NCI-H1417 treated with DMSO at 0.1 percent for 48 hours (cell line): ENCODE measurements at places on chromosomes 6 and 20.

DNA sequence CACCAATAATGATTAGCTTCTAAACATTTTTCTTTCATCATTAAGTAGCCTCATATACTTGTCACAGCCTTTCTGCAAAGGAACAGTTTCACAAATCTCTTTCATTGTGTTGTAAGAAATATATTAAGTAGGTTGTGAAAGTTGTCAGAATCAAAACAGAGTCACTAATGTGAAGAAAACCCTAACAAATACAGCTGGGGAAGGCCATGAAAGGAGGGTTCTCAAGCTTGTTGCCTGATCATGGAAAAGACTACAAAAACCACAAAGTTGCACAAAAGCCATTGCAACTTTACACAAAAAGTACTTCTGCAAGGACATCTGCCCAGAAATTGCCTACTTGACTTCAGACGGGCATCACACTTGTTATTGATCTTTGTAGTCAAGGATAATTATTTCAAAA, 216.1 kb downstream of the ALDH8A1 start:
- no peak for DNase-seq

DNA sequence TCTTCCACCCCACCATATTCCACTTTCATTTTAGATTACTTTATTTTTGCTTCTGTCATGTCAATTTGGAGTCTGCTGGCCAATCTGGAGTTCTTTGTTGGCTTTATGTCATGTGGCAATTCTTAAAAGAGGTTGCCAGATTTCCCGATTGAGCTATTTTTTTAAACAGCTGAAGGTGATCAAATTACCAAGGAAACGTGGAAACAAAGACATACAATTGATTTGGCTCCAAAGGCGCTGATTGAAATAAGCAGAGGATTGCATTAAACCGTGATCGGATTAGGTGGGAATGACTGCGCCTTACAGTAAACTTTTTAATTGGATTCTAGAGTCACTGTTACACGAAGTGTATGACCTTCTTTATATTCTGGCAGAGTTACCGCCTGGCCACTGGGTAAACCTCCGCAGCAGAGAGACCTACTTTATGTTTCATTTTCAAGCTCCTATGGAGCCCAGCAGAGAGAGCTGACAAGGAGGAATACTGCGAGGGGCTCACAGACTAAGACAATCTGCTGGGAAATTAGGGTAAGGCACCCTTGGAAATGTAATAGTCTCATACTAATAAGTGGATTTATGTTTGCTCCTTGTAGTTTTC, 37.9 kb downstream of the SIM1 start:
- no peak for DNase-seq

DNA sequence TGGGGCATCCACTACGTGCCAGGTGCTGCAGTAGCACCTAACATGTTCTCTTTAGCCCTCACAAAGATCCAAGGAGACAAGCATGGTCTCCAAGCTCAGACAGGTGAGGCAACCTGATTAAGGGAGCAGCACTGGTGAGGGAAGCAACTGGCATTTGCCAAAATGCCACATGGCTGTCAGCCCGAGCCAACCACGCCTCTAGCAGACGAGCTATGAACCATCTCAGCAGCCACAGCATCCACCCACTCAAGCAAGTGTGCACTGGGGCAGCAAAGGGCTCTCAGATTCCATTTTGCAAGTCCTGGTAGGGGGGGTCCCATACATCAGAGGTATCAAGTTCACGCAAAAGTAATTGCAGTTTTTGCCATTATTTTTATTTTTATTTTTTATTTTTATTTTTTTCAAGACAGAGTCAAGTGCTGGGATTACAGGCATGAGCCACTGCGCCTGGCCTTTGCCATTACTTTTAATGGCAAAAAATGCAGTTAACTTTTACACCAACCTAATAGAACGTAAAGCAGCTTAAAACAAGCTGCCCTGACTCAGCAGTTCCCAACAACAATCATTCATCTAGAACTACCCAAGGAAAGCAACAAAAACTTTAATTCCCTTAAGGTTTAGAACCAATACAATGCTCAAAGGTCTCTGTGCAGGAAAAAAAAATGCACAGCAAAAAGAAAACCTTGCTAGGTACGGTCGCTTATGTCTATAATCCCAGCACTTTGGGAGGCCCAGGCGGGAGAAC, 36.3 kb upstream of the SPDEF start:
- DNase-seq, result no peak

- no peak for DNase-seq
These were observed 36.1 kb downstream of the F13A1 start for GRCh38 chr6:6284221-6284966.

- no peak for DNase-seq
These were observed 31.3 kb downstream of the OR2A4 start for GRCh38 chr6:131669891-131670290.

GRCh38 chr6:74551896-74552295, 654.0 kb downstream of the COL12A1 start:
- DNase-seq, result no peak

DNA sequence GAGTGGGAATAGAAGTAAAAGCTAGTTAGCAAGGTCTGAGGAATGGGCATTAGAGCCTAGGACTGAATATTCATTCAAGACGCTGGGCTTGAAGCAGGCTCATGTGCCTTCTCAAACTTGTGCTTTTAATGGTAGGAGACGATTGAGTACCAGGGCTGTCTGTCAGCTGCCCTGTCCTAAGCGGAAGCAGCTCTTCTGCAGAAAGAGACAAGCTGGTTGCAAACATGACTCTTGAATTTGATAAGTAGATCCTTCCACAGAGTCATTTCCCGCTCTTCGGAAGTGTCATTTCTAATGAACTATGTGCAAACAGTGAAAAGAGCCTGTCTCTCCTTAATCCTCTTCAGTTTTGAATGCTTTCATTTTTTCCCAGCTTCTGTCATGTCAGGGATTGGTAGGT, 176.4 kb downstream of the TFAP2B start:
- no peak for DNase-seq

GRCh38 chr20:32240205-32240604, 32.5 kb downstream of the POFUT1 start:
- no peak for DNase-seq

DNA sequence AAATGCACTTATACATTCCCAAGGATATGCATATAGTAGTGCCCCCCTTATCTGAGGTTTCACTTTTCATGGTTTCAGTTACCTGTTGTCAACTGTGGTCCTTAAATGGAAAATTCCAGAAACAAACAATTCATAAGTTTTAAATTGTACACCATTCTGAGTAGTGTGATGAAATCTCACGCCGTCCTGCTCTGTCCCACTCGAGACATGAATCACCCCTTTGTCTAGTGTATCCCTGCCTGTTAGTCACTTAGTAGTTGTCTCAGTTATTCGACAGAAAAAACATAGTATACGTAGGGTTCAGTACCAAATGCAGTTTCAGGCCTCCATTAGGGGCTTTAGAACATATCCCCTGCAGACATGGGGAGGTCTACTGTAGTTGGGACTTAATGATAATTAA, 57.0 kb downstream of the MAP1LC3A start:
- no peak for DNase-seq

DNA sequence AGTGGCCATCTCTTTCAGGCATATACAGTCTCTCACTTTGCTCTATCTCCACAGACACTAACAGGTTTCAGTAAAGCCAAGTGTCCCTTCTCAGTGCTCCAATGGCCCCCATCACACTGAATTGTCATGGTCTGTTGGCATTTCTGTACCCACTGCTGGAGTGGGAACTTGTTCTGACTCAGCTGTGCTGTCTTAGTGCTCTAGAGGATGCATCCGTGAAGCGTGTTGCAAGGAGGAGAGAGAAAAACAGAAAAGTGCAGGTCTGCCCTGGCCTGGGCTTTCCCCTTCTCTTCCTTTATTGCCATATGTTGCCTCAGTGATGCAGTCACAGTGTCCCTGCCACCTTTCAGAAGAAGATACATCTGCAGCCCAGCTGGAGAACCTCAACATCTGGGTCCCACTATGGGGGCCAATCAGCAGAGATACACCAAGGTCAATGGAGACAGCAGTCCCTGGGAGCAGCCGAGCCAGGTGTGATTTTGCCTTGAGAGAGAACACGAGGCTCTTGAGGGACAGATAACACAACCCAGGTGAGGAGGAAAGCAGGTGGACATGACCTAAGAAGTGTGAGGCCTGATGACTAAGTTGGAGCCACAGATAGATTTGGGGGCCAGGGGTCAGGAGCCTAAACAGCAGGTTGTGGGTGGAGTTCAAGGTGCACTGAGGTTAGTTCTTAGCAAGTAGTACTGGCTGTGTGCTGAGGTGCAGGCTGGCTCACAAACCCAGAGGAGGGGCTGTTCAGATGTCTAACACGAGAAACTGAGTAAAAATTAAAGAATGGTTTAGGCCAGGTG, 5.6 kb upstream of the PLCG1 start:
- no peak for DNase-seq

DNA sequence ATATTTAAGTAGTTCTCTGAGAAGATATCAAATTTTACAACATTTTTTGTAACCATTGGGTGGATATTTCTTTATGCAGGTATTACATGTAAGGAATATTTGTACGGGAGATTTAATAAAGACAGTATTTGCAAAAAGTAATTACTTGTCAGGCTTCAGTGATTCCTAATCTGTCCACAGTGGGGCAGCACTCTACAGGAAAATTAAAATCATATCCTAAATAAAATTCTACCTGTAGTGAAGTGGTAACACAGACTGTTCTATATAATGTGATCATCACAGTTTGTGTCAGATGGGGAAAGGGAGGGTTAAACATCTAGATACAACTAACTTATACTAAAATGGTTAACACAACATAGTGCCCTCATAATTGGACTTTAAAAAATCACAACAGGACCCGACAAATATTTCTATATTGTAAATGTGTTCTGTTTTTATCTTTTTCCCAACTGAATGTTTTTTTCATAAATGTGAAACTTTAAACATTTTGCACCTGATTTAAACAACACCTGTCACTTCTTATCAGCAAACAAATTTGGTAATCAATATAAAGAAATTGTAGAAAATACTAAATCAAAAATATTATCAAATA, 145.6 kb upstream of the MANEA start:
- DNase-seq, result no peak

- no peak for DNase-seq
These were observed 28.4 kb downstream of the PRDM1 start for GRCh38 chr6:106114492-106114891.

- DNase-seq, result no peak
These were observed 31.9 kb downstream of the NRSN1 start for GRCh38 chr6:24157886-24158285.

GRCh38 chr6:142088858-142089216, 43.9 kb upstream of the GJE1 start:
- no peak for DNase-seq

GRCh38 chr20:13337090-13337784, 116.2 kb downstream of the ISM1 start:
- DNase-seq, result no peak

DNA sequence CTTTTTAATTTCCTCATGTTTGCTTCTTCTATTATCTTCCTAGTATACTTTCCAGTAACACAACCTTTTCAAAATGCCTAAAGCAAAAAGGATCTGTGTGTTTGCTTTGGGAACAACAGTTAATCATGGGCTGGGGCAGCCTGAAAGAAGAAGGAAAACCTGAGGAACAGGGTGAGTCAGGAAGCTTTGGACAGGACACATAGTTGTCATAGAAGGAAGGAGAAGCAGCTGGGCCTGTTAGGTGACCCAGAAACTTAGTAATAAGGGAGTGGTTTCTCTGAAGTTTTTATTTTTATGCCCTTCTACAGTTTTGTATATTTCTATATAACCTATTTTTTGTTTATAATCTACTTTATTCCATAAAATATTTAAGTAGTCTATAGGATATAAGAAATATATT, 61.4 kb downstream of the CD24 start:
- DNase-seq, result no peak

DNA sequence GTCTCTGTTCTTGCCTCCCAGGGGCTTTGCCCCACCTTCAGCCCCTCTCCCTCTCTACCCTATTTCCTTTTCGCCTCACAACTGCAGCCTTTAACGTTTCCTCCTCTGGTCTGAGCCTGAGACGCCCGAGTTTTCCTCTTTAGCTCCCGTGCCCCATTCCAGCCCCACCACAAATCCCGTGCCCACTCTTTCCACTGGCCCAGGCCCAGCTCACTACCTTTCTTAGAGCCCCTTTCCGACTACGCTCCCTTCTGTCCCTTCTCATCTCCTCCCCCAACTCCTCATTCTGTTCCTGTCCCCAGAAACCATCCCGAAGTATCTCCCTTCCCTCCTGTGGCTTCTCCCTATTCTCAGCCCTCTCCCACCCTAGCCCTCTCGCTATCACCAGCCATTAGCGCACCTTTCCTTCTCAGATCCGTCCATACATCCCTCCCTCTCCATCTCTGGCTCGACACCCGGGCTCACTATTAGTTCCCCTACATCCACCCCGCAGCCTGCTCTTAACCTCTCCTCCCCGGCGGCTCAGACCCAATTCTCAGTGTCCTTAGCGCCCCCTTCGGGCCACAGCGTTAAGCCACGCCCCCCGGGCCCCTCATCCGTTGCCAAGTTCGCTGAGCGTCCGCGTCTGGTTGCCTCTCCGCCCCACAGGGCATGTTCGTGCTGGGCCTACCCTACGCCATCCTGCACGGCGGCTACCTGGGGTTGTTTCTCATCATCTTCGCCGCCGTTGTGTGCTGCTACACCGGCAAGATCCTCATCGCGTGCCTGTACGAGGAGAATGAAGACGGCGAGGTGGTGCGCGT, 2.7 kb downstream of the SLC32A1 start:
- DNase-seq, result no peak
